T-cell (primary cell): ENCODE measurements at places on chromosomes 16 and 17.

- H3K4me1 ChIP-seq, result peaks cover 49% of the 10 kb centered on the region
- H3K27me3 ChIP-seq, result peaks cover 4% of the 10 kb centered on the region
- H3K36me3 ChIP-seq, result no peaks in the 10 kb centered on the region
- H3K4me3 ChIP-seq, result peak overlapping the region; percentile 19
Measured at GRCh38 chr17:36721560-36722120, 120.3 kb downstream of the MRM1 start.

DNA sequence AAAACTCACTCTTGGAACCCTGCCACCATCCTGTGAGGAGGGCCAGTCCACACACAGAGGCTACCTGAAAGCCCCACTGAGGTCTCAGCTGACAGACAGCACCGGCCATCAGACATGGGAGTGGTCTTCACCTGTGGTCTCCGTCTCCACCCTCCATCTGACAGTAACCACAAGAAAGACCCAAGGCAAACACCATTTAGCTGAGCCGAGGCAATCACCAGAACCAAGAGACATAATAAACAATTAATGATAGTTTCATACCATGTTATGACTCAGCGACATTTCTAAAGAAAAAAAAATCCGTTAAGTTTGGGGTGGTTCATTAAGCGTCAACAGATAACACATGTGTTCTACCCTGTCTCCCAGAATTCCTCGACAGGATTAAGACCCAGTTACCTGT lies 6.1 kb upstream of the EVPLL start:
- H3K4me3 ChIP-seq, result no peak overlapping the region
- H3K4me1 ChIP-seq, result no peaks in the 10 kb centered on the region
- no peak overlapping the region for H3K27ac ChIP-seq
- peaks cover 23% of the 10 kb centered on the region for H3K27me3 ChIP-seq
- no peaks in the 10 kb centered on the region for H3K36me3 ChIP-seq
- DNase-seq, result no peak

DNA sequence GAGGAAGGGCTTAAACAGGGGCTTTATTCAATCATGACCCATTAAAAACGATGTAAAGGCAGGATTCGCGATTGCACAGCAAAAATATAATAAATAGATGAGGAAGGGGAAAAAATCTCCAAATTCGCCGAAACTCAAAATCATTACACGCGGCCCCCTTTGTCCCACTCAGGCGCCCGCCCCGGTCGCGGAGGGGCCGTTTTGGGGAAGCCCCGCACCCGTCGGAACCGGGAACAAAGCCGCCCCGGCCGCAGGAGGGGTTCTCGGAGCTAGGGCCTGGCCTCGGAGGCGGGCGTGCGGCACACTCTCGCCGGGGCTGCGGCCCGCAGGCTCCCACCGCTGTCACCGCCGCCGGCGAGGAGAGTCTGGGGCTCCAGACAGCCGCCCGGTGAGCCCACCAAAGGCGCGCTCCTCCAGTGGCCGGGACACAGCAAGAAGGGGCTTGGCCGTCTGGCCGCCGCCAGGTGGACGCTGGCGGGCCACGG lies 521 bp downstream of the C16orf87 start:
- peaks cover 9% of the 10 kb centered on the region for H3K4me1 ChIP-seq
- no peaks in the 10 kb centered on the region for H3K27me3 ChIP-seq
- peak; percentile 12 for DNase-seq
- peak overlapping the region; percentile 84 for H3K4me3 ChIP-seq

GRCh38 chr17:75265614-75266315 lies 4.1 kb downstream of the MRPS7 start:
- H3K4me3 ChIP-seq, result no peak overlapping the region
- peaks cover 9% of the 10 kb centered on the region for H3K36me3 ChIP-seq
- peaks cover 31% of the 10 kb centered on the region for H3K4me1 ChIP-seq
- no peak overlapping the region for H3K27ac ChIP-seq
- no peak for DNase-seq
- no peaks in the 10 kb centered on the region for H3K27me3 ChIP-seq

GRCh38 chr16:1709356-1709755 lies 3.4 kb downstream of the MAPK8IP3 start:
- H3K4me3 ChIP-seq, result no peak overlapping the region
- no peak overlapping the region for H3K27ac ChIP-seq
- H3K4me1 ChIP-seq, result no peaks in the 10 kb centered on the region
- no peaks in the 10 kb centered on the region for H3K27me3 ChIP-seq
- peaks cover 8% of the 10 kb centered on the region for H3K36me3 ChIP-seq
- DNase-seq, result no peak

DNA sequence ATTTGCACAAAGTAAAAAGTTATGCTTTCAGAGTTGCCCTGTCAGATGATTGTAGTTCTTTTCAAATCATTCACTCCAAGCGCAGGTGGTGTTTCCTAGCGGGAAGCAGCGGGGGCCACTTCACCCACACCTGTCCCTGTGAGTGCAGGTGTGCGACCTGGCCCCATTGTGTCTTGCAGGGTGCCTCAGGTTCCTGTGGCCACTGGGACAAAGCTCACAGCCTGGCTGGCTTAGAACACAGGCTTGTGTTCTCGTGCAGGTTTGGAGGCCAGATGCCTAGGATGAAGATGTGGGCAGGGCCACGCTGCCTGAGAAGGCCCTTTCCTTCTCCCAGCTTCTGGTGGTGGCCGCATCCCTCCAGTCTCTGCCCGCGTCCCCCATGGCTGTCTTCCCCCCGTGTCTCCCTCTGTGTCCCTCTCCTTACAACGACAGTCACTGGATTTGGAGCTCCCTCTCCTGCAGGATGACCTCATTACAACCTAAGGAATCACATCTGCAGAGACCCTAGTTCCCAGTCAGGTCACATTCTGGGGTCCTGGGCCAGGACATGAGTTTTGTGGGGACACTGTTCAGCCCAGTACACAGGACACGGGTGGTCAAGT lies 90.5 kb downstream of the NPIPB11 start:
- no peaks in the 10 kb centered on the region for H3K27me3 ChIP-seq
- H3K27ac ChIP-seq, result no peak overlapping the region
- no peaks in the 10 kb centered on the region for H3K36me3 ChIP-seq
- DNase-seq, result no peak
- no peak overlapping the region for H3K4me3 ChIP-seq

GRCh38 chr17:13931800-13932460 lies 137.4 kb upstream of the COX10 start:
- H3K4me3 ChIP-seq, result no peak overlapping the region
- H3K36me3 ChIP-seq, result no peaks in the 10 kb centered on the region
- no peak for DNase-seq
- H3K27ac ChIP-seq, result no peak overlapping the region
- no peaks in the 10 kb centered on the region for H3K27me3 ChIP-seq

DNA sequence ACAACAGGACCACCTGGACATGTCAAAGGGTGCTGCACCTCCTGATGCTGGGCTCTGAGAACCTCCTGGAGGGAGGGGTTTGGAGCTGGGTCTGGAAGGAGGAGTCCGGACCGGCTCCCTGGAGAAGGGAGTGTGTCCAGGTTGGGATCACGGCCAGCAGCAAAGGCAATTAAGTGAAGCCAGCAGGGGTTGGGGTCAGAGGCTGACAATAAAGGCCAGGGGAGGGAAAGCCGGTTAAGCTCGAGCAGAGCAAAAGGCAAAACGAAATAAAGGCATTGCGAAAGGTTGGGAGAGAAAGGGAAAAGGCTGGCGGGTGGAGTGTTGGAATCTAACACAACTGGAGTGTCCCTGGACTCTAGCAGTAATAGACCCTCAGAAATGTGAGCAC lies 992 bp upstream of the CACNG4 start:
- H3K27me3 ChIP-seq, result peaks cover 67% of the 10 kb centered on the region
- no peak for DNase-seq
- no peaks in the 10 kb centered on the region for H3K36me3 ChIP-seq

DNA sequence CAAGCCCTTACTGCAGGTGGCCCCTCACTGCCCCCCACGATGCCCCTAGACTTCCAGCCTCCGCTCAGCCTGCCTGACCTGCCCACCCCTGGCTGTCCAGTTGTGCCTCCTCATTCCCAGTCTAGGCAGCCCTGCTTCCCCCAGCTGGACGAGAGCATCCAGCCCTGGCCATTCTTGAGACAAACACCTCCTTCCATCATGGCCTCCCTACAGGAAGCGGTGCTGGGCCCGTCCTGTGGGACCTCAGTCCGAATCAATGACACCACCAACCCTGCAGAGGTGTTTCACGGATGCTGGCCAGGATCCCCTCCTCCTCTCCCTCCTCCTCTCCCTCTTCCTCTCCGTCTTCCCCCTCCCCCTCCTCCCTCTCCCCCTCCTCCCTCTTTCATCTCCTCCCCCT lies 28.3 kb downstream of the CCDC40 start:
- H3K4me3 ChIP-seq, result no peak overlapping the region
- no peaks in the 10 kb centered on the region for H3K4me1 ChIP-seq
- peaks cover 37% of the 10 kb centered on the region for H3K27me3 ChIP-seq
- no peaks in the 10 kb centered on the region for H3K36me3 ChIP-seq
- DNase-seq, result no peak

DNA sequence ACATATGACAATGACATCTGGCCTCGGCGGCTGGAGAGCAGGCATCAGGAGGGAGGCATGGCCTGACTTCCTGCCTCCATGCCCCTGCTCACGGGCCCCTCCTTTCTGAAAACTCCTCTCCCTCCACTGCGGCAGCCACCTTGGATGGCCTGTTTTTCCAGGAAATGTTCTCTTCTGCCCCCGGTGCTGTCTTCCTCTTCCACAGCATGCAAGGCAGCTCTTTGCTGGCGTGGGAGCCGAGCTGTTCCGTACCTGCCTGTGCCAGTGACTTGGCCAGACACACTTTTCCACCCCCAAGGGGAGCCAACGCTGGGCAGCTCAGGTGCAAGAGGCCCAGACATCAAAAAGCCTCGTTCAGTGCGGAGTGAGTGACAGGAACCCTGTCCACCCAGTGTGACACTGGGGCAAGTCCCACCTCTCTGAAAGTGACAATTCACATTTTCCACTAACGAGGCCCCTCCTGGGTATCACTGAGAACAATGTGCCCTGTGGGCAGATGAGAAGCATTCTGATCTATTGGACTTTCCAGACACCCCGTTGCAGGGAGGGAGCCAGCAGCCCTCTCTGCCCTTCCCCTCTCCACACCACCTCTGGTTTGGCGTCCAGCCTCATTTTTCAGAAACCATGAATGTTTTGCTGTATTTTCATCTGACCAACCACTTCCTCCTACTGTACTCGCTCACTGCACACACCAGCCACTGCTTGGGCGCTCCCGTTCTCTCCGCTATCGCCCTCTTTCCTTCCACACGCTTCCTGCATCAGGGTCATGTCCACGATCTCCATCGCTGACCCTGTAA lies 31.2 kb downstream of the NSMCE1 start:
- peak overlapping the region; percentile 98 for H3K27ac ChIP-seq
- DNase-seq, result peak; percentile 56
- H3K4me3 ChIP-seq, result no peak overlapping the region
- peaks cover 13% of the 10 kb centered on the region for H3K36me3 ChIP-seq

- H3K4me1 ChIP-seq, result peaks cover 6% of the 10 kb centered on the region
- no peaks in the 10 kb centered on the region for H3K36me3 ChIP-seq
- no peak overlapping the region for H3K4me3 ChIP-seq
- H3K27ac ChIP-seq, result no peak overlapping the region
- no peaks in the 10 kb centered on the region for H3K27me3 ChIP-seq
- no peak for DNase-seq
Measured at GRCh38 chr17:47862621-47863440, 11.9 kb upstream of the SP6 start.

DNA sequence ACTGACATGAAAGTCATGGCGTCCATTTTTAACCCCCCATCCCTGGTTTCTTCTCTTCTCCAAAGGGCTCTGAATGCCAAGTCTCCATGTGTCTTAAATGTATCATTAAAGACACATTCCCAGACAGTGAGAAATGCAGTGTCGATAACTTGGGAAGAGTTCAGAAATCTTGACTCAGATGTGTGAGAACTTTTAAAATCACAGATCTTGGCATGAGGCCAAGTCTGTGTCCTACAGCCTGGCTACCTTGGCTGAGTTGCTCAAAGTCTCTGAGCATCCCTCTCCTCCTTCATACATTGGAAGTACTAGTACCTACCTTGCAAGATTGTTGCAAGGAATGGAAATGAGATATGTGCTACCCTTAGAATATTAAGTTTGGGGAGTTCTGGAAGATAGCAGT lies 1046.5 kb upstream of the RBFOX1 start:
- H3K27ac ChIP-seq, result no peak overlapping the region
- H3K4me1 ChIP-seq, result no peaks in the 10 kb centered on the region
- no peak for DNase-seq

DNA sequence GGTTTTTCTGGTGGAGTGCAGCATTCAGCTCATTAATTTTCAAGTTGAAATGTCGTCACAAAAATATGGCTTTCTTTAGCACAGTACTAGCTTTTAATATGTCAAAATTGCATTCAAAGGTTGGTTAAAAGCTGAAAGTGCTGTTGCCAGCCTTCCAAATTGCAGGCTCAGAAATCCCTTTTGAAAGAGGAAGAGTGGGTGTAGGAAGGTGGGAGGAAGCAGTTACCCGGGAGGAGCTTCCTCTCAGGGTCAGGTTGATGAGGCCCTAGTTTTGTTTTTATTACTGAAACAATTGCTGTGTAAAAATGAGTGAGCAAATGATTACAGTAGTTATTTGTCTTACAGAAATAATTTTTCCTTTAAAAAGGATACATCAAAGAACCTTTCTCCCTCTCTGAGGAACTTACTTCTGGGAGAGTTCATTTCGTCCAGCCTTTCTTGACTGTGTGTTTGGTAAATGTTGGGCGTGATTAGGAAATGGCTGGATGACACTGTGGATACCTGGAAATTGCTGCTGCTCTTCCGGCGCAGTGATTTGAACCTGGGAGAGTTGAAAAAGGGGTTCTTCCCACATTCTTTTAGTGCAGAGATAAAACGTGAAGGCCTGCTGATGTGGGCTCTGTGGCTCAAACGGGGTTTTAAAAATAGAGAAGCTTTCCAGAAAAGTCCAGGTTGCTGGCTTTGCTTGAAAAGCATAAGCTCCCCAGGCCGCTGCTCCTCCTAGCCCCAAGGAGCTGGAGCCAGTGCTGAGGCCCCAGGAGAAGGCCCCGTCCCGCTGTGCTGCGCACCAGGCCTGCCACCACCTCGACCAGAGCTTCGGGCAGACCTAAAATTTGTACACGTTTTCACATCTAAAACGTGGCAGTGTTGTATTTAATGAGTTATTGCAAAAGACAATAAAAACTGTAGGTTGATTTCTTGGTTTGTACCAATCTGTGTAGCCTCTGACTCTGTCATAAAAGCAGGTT lies 41.7 kb downstream of the SEC14L1 start:
- H3K36me3 ChIP-seq, result peaks cover 3% of the 10 kb centered on the region
- H3K27me3 ChIP-seq, result no peaks in the 10 kb centered on the region
- peak overlapping the region; percentile 63 for H3K27ac ChIP-seq
- H3K4me1 ChIP-seq, result peaks cover 42% of the 10 kb centered on the region
- H3K4me3 ChIP-seq, result no peak overlapping the region
- no peak for DNase-seq

- H3K36me3 ChIP-seq, result no peaks in the 10 kb centered on the region
- H3K27ac ChIP-seq, result no peak overlapping the region
- no peak for DNase-seq
- H3K4me3 ChIP-seq, result no peak overlapping the region
- no peaks in the 10 kb centered on the region for H3K27me3 ChIP-seq
Measured at GRCh38 chr16:78485188-78485916, 385.9 kb downstream of the WWOX start.

GRCh38 chr17:50205963-50206505 lies 4.6 kb upstream of the COL1A1 start:
- no peak overlapping the region for H3K27ac ChIP-seq
- no peak for DNase-seq
- H3K4me3 ChIP-seq, result no peak overlapping the region

GRCh38 chr17:50961282-50962220 lies 95.4 kb upstream of the TOB1 start:
- H3K36me3 ChIP-seq, result peaks cover 14% of the 10 kb centered on the region
- H3K4me1 ChIP-seq, result peaks cover 4% of the 10 kb centered on the region
